GM23248 (cell line): ENCODE measurements at places on chromosomes 2 and 18.

DNA sequence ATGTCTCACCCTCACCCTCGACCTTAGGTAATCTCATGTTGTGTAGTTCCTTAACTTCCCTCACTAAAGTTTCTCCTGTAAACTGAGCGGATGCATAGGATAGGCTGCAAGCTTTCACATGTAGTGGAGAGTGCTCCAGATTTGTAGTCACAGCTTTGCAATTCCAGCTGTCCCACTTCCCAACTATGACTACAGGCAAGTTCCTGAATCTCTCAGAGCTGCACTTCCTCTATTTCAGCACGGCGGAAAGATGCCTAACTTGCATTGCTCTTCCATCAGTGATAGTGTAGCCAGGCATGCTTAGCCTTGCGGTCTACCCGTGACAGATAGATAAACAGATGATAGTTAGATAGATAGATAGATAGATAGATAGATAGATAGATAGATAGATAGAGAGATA, 183.1 kb upstream of the CCDC68 start:
- peak; percentile 12 for DNase-seq

DNA sequence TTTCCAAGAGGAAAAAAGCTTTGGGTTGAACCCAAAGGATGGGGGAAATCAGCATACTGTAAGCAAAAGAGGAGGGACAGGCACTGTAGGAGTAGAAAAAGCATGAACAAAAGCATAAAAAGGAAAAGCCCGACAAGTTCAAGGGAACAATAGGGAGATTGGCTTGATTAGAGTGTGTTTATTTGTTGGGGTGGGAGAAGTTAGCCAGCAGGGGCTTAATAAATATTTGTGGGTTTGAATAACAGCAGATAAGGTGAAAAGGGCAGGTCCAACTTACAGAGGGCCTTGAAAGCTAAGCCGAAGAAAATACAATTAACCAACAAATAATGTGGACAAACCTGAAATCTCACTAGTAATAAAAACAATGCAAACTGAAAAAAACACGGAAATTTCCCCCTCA, 126.7 kb downstream of the THADA start:
- no peak for DNase-seq

DNA sequence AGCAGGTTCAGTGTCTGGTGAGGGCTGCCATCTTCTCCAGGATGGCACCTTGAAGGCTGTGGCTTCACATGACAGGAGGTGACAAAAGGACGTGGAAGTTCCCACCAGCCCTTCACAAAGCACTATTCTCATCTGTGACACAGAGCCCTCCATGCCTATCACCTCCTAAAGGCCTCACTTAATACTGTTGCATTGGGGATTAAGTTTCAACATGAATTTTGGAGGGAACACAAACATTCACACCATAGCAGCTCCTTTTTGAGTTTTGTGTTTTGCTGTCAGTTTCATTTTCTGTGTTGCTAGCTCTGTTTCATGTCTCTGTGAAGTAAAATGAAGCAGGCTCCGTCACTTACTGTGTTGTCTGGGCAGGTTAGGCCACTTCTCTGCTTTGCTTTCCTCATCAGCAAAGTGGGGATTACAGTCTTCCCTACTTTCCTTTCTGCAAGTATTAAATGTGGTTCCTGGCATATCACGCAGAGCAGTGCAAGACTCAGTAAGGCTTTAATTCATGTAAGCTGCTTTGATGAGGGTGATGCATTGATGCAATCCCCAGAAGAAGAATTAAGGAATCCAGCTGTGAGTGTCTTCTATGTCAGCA, 31.6 kb downstream of the LIMS1 start:
- no peak for DNase-seq

DNA sequence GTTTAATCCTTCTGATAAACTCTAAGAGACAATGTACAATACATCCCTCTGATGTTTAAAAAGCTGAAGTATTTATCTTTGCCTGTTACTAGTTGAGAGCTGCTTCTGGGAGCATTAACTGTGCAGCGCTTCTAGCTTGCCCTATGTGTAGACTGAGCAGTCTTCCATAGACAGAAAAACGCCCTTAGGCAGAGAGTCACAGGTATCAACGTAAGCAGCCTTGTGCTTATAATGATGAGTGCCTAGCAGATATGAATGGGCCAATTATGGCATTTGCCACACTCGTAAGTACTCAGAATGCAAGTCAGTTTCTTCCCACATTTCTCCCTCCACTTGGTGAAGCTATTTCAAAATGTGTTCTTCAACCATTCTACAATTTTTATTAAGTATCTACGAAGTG, 731.1 kb upstream of the SLC8A1 start:
- DNase-seq = no peak

GRCh38 chr2:101850450-101850849, 141.3 kb upstream of the IL1R2 start:
- DNase-seq = no peak

DNA sequence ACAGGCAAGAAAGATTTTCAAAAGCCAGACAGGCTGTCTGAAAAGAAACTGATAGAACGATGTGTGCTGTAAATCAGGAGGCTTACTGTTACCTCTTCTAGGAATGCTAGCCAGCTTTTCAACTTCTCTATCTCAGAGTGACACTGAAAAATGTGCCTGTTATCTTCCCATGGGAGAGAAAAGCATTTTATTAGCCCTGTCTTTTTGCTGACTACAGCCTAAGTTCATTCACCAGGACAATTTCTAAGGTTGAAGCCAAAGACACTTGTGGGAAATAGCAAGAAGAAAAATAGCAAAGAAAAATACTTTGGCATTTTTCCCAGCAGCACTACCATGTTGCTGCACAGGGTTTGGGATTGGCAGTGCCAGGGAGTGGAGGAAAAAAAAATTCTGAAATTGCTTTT, 34.0 kb downstream of the ABCB11 start:
- DNase-seq = no peak

DNA sequence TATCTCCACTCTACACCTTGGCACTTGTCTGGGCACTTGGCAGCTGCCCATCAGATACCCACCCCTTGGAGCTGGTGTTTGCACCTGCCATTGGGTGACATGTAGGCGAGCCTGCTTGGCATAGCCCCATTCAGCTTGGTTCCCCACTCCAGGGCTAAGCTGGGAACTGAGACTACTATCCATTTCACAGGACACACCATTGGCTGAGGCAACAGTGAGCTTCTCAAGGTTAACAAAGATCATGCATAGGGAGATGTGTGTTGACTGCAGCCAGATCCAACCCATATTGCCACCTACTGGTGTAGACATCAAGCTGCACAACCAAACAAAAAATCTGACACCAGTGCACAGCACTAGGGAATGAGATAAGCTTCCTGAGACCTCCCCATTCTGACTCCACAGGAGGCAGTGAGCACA, 1389.8 kb upstream of the TMEFF2 start:
- DNase-seq = peak; percentile 6

DNA sequence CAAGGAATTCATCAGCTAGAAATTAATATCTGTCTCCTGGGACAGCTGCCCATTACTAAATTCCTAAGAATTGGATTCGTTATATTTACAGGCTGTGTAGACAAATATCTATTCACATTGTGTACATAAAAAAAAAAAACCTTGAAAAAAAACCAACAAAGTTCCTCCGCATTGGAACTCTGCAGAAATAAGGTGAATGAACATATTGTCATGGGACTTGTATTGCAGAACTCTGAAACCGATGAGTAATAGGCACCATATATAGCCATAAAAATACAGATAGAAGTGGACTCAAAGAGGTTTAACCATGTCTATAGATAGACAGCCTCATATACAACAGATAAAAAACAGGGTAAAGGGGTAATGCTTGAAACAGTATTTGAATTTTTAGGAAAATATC, 909.9 kb upstream of the CHAC2 start:
- no peak for DNase-seq

DNA sequence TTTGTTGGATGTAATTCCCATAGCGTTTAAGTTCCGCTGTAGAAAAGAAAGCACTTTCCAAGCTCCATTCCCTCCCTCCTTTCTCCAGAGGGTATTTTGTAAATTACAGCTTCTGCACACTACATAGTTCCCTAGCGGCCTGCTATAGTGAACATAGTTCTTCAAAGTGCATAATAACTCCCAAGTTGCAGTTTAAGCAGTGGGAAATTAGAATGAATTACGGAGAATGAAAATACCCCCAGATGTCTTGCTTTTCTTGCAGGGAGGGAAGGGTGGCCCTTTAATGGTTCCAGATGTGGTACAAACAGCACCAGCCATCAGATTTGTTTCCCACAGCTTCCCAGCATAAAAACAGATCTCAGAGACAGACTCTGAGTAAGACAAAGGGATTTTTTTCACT, 893.9 kb downstream of the SUCLG1 start:
- DNase-seq = no peak

GRCh38 chr2:196217116-196217515, 45.7 kb upstream of the STK17B start:
- DNase-seq = no peak

DNA sequence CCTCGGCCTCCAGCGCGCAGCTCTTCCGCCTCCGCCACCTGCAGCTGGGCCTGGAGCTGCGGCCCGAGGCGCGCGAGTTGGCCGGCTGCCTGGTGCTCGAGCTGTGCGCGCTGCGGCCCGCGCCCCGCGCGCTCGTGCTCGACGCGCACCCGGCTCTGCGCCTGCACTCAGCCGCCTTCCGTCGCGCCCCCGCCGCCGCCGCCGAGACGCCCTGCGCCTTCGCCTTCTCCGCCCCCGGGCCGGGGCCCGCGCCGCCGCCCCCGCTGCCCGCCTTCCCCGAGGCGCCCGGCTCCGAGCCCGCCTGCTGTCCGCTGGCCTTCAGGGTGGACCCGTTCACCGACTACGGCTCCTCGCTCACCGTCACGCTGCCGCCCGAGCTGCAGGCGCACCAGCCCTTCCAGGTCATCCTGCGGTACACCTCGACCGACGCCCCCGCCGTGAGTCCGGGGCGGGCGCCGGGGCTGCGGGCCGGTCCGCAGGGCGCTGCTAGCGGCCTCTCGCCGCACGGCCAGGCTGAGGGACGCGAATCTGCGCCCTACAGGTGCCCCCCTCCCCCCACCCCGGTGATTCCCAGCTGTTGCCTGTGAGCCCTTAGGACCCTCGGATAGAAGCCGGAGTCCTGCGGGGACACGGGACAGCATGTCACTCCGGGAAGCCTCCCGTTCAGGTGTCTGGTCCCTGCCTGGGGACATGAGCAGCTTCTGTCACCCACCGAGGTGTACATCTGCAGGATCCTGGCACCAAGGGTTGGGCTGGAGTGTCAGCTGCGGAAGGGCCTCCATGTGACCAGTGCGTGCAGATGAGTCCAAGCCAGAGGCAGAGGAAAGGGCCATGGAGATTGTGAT, 616 bp downstream of the RNPEPL1 start:
- peak; percentile 75 for DNase-seq
